ENCODE measurements at places on chromosomes 3 and 15.

- DNase-seq, result no peak
Observed at GRCh38 chr3:116394365-116394764, 50.9 kb downstream of the LSAMP start.

GRCh38 chr3:126058666-126059065 is 25.3 kb downstream of the SLC41A3 start:
- DNase-seq, result no peak

DNA sequence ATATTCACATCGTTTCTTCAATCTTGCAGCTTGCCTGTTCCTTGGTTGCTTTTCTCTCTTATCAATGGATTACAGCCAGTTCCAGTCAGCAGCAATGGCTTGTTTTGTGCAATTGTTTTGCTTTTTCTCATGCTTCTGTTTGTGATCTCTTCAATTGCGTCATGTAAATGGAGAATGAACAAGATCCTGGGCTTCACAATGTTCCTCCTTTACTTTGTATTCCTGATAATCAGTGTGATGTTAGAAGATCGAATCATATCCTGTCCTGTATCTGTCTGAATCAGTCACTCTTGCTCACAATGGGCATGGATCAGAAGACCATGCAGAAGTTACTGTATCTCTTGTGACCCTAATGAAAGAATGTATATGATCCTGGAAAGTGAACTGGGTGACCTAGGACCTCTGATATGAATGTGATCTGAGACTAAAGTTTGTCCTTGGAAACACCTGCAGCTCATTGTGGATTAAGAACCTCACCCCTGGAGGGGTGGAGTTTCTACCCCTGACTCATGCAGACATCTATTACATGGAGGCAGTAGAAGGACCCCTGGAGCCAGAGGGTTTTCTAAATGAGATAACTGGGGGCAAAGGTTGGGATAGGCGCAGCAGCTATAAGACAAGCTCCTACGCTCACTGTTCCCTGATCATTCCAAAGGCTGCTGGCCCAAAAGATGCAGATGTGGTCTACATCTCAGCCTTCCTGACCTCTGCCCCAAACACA is 32.2 kb downstream of the SLC24A1 start:
- no peak for DNase-seq

GRCh38 chr3:134792700-134793099 is 2.4 kb upstream of the EPHB1 start:
- no peak for DNase-seq

DNA sequence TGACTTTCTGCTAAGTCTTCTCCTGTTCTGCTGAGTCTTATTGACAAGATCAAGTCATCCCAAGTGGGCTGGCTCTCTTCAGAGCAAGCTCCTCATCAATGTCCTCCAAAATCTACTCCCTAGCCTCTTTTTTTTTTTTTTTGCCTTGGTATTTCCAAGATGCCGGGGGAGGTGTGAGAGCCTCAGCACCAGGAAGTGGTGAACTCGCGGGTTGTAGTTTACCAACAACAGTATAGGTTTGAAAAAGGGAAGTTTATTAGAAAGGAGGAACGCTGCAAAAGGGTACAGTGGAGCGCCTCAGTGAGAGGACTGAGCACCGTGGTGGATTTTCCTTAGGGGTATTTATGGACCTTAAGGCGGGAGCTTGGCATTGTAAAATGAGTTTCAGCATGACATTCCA is 94.3 kb upstream of the SGO1 start:
- no peak for DNase-seq

DNA sequence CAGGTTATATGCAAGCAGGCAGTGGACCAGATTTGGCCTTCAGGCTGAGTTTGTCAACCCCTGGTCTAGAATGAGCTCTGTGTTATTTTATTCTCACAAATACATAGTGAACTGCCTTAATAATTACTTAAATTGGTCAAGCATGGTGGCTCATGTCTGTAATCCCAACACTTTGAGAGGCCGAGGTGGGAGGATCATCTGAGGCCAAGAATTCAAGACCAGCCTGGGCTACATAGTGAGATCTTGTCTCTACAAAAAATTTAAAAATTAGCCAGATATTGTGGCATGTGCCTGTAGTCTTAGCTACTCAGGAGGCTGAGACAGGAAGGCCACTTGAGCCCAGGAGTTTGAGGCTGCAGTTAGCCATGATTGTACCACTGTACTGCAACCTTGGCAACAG is 15.0 kb downstream of the PLS1 start:
- no peak for DNase-seq

DNA sequence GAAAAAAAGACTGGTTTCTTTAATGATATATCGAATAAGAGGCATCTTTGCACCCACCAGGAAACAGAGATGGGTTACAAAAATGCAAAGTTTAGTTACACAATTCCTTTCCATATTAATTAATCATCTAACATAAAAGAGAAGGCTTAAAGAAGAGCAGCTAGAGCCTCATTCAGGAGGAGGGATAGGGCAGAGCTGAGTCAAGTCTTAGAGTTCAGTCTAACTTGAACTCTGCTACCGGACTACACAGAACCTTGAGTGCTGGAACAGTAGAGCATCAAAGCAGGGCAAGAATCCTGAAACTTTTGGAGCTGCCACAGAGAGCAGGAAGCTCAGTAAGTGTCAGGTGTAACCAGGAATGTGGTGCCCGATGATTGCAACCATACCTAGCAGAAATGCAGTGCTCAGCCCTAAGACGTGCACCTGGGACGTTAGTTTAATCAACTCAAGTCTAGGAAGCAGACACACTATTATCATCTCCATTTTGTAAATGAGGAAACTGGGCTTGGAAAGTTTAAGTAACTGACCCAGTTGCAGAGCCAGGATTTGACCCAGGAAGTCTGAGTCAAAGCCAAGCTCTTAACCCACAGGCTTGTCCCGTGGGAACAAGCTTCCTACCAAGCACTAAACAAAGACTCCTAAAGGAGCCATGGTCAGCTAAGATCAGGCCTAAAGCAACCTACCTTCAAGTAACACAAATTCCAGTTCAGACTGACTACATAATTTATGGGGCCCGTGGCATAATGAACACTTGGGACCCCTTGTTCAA is 187.4 kb downstream of the FOXP1 start:
- DNase-seq, result no peak

GRCh38 chr3:190265796-190266195 is 56.5 kb downstream of the CLDN1 start:
- no peak for DNase-seq

GRCh38 chr3:12695112-12695511 is 31.2 kb upstream of the RAF1 start:
- DNase-seq, result no peak

DNA sequence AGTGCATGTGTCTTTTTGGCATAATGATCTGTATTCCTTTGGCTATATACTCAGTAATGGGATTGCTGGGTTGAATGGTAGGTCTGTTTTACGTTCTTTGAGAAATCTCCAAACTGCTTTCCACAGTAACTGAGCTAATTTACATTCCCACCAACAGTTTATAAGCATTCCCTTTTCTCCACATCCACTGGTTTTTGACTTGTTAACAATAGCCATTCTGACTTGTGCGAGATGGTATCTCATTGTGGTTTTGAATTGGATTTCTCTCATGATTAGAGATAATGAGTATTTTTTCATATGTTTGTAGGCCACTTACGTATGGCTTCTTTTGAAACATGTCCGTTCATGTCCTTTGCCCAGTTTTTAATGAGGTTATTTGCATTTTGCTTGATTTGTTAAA is 117.7 kb downstream of the CHCHD4 start:
- no peak for DNase-seq

DNA sequence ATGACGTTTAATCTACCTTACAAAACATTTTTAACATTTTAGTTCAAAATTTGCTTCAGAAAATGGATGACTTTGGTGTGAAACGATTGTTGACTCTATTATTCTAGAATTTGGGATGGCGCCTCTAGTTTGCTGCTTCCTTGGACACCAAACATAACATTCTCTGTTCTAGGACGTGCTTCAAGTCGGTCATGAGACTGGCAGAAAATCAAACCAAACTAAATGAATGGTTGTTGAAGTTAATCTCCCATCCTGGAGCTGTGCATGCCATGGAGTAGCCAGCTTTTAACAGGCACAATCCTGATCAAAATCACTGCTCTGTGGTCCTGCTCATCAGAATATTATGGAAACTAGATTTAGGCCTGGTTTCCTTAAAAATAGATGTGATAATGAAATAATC is 9.6 kb upstream of the LRRFIP2 start:
- DNase-seq, result no peak

DNA sequence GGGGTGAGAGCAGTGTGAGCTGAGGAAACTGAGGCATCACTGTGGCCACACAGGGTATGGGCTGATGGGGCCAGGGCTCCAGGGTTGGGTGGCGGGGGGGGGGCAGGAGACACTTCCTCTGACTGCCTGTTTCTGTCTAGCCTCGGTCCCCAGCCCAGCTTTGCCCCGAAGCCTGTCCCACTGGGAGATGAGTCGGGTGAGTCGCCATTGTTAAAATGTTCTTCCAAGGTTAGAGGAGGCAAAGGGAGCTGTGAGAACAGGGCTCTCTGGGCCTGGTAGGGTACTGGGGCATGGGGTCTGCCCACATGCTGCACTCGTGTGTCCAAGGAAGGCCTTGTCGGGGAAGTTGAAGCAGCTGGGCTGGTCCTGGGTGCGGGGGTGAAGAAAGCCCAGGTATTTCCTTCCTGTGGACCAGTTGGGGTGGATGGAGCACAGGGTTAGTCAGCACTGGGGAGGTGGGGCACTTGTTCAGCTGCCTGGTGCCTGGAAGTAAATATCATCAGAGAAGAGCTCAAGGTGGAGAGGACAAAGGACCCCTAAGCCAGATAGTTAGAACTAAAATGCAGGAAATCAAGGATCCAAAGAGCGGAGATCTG is 8.3 kb upstream of the JMJD7 start:
- DNase-seq, result no peak

- DNase-seq, result no peak
Observed at GRCh38 chr3:105096071-105096470, 270.6 kb upstream of the ALCAM start.

DNA sequence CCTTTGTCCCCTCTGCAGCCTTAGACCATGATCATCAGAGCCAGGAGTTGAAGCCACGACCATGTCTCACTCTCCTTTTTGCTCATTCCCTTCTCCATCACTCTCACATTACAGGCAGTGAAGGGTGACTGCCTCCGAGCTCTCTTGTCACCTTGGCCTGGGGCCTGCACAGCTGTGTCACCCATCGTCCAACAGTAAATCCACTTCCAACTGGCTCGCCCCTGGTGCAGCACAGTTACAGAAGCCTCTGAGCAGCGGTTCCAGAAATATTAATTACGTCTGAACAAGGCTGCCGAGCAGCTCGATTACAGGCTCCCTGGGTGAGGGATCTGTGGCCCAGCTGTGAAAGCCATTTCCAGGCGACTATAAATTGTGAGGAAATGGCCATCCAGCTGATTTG is 528.2 kb downstream of the NR2F2 start:
- DNase-seq, result no peak

- no peak for DNase-seq
Observed at GRCh38 chr3:171678971-171679492, 131.3 kb downstream of the PLD1 start.

DNA sequence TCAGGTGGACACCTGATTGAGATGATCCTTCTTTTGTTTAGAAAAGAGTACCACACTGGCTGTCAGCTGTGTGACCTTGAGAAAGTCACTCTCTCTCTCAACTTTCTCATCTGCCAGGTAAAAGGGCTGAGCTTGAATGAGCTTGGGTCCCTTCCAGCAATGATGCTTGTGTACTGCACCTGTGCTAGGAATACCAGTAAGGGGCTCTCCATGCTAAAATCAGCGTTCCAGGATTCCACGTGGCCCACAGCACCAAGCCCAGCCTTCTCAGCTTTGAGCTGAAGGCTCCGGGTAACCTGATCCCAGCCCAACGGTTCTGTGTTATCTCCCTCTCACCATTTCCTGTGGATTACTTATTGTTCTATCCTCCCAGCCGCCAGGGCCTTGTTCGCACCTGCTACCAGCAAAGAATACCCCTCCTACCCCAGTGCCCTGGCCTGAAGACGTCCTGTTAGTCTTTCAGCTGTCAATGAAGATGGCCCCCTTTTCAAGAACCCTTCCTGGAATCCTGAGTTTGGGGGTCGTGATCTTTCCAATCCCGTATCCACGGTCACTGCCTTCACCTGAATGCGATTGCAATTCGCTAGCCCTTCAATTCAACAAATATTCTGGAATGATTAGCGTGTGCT is 54.2 kb upstream of the CGNL1 start:
- DNase-seq, result no peak

- DNase-seq, result no peak
Observed at GRCh38 chr3:46504789-46505188, 7.0 kb downstream of the RTP3 start.
